ENCODE measurements at places on chromosomes 1 and 21.

DNA sequence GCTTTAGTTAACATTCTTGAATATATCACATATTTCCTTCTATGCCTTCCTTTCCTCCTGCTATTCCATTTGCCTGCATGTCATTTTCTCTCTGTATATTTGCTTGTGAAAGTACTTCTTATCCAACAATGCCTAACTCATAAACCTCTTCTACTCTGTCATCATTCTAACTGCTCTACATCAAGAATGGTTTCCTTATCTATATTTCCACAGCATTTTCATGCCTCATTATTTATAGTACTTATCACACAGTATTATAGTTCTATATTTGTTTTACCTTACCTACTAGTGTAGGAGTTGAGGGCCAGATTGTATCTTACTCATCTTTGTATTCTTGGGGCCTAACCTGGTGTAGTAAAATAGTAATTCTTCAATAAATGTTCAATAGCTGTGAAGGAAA is 91.5 kb downstream of the ZMYM4 start:
- no peak for DNase-seq

GRCh38 chr1:39859859-39860812 is 23.2 kb downstream of the TRIT1 start:
- DNase-seq, result no peak

DNA sequence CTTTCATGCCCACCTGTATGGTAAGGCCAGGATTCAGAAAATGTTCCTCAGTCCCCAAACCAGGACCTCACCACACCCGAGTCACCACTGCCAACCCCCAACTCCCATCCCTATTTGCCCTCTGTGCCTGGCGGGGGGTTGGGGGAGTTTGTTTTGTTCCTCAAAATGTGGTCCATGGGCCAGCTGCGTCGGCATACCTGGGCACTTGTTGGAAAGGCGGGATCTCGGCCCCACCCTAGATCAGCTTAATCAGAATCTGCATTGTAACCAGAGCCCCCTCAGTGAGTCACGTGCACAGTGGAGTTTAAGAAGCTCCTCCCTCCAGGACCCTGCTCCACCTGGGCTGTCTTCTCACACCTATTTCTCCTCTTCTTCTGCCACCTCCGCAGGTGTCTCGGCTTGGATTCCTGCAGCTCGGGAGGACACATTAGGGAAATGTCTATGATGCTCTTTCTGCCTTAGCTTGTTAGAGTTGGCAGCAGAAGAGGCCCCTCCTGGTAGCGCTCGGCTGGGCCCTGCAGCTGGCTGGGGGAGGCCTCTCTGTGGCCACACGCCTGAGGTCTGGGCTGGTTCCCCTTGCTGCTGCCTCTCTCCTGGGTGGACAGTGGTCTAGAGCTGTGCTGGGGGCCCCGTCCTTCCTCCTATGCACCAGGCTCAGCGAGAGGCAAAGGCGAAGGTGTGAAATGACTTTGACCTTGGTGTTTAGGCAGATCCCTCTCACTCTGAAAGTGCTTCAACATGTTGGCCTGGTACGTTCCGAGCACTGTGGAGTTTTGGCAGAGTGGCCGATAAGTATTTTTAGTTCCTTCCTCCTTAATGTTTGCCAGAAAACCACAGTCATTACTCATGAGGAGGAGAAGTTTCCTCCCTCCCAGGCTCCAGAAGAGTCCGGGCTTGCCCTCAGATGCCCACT is 41.8 kb upstream of the CAMTA1 start:
- DNase-seq, result peak; percentile 35

- DNase-seq, result no peak
Observed at GRCh38 chr1:112058815-112059450, 69.5 kb upstream of the KCND3 start.

DNA sequence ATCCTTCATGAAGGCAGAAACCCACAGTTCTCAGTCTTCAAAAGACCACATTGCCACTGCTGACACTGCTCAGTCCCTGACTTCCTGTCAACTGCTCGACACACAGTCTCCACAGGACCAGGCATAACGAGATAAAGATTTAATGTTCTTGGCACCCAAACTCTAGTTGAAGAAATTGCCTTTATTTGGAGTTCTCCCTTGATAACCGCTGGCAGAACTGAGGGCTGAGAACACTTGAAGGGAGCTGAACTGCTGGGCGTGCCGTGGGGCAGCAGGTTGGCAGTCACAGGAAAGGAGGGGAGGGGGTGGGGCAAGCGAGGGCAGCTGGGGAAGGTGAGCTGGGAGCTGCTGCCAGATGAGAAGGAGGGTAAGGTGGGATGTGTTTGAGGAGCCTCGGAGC is 15.9 kb downstream of the HENMT1 start:
- DNase-seq, result peak; percentile 69

GRCh38 chr21:24840287-24840686 is 767.0 kb downstream of the MRPL39 start:
- no peak for DNase-seq

DNA sequence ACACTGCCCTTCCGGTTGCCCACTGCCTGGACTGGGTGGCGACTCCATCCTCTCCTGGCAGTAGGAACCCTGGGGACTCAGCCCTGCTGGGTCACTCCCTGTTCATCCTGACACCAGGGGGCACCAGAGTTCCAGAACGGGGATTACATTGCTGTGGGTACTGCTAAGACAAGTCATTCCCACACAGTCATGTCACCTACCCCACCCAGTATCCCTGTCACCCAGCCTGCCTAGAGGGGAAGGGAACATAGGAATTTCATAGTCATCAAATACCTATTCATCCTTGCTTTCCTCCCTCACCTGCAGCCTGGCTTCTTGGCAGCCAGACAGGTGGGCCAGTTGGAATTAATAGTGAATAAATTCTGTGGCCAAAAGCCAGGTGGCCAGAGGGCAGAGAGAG is 9.8 kb upstream of the SFN start:
- peak; percentile 67 for DNase-seq

Data from CD4-positive, alpha-beta memory T cell (primary cell).